ENCODE measurements at places on chromosomes 3 and 15.

DNA sequence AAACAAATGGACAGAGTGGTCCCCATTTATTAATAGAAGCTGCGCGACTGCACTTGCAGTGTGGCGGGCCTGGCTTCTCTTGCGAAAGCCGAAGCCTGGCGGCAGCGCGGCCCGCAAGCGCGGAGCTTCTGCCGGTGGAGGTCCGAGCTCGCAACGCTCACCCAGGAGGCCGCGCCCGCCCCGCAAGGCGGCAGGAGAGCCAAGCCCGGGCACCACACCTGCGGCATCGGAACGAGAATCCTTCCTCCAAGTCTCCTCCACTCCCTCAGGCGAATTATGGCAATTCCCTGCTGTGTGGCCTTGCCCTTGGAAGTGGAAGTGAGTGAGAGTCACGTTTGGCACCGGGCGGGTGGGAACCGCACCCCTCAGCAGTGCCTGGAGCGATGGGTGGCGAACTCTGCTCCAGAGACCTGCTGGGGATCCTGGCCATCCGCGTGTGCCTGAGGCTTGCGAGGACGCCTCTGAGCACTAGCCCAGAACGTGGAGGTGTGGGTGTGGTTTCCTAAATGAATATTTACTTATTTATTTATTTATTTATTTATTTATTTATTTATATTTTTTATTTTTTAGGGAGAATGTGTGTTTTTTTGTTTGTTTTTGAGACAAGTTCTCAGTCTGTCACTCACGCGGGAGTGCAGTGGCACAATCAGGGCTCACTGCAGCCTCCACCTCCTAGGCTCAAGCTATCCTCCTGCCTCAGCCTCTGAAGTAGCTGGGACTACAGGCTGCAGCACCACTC lies 133.7 kb upstream of the UBE2E1 start:
- peak; percentile 65 for DNase-seq

GRCh38 chr15:92833106-92833433 lies 67.1 kb upstream of the CHD2 start:
- DNase-seq = no peak

- no peak for DNase-seq
Measured at GRCh38 chr3:158863247-158863646, 61.4 kb downstream of the MFSD1 start.

DNA sequence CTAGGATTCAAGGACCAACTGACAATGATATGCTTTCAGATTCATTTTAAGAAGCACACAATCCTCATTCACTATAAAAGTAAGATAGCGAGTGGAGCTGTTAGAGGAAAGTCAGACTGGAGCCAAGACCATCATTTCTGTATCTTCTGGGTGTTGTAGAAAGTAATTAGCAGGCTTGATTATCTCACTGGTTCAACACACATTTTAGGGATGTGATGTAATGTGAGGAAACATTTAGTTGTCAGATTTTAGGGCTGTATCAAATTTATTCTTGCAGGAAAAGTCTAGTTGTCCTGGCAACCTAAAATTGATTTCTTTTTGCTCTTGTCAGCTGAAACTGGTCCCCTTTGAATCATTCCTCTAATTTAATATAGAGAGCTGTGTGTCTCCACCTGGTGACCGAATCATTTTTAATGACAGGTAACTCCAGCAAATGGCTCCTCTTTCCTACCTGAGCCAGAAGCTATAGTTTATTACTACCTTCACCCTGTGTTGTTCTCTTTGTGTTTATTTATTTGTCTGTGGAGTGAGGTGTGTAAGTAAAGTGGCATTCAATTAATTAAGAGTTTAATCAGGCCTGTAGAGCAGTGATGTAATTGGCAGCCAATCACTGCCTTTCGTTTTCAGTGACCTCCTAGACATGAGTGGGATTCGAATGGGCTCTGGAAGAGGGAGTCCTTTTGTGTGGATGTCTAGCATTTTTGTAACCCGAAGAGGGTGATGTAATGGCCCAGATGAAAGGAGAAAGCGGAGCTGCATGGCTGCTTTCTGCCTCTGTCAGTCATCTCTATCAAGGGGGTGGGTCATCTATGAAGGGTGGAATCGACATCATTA lies 125.8 kb downstream of the LPP start:
- DNase-seq = no peak

GRCh38 chr15:90539789-90540188 lies 10.1 kb downstream of the CRTC3 start:
- no peak for DNase-seq

GRCh38 chr3:10017636-10018292 lies 8.5 kb upstream of the FANCD2 start:
- DNase-seq = no peak

- DNase-seq = no peak
Measured at GRCh38 chr3:152772674-152773225, 62.2 kb upstream of the P2RY1 start.

DNA sequence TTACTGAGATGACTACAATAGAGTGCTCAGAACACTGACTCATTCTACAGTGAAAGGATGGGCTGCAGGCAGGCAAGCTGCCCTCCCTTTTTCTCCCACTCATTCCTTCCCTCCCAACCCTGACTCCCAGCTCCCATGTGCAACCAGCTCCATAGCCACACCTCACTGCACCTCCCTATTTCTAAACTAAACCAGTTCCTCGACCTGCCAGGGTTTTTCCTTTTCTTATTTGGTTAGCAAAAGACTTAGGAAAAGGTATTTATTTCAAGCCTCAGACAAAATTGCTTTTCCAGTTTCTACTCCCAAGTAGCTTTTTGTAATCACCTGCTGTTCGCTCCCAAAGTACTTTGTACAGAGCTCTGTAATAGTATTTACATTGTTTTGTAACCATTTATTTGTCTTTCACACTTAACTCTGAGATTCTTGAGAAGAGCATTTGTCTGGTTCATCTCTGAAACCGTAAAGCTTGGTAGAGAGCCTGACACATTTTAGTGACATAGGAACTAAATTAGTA lies 2.2 kb downstream of the AADAC start:
- DNase-seq = peak; percentile 31

DNA sequence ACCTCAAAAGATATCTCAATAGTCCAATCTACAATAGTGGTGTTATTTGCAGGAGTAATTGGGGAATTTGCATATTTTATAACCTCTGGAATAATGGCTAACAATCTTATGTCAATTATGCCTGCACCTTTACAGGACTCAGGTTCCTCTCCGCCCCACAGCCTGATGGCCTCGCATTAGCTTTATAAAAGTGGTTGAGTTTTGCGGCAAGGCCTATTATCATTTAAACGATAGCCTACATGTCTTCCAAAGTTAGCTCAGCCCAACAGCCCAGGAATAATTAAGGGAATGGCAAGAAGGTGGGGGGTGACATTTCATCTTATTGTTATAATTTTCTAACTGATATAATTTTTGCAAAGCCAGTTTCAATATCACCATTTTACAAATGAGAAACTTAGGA lies 97.3 kb downstream of the RTP4 start:
- DNase-seq = peak; percentile 35

- DNase-seq = no peak
Measured at GRCh38 chr15:27514526-27514925, 543.5 kb downstream of the GABRG3 start.

GRCh38 chr3:161694682-161695564 lies 198.3 kb downstream of the OTOL1 start:
- DNase-seq = no peak

DNA sequence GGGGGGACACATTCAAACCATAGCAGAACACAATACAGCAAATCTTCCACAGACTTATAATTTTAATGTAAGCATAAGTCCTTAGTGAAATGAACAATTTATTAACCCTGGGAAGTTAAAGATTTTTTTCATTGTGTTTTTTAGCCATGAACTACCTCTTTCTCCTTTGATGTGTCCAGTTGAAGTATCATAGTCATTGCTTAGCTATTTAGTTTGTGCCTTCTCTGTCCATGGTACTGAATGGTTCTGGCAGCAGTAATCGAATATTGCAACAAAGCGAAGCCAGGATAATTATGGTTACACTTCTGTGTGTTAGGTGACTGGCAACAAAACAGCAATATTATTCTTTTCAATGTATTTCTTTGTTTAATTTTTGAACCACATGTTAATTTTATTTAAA lies 403.0 kb upstream of the ONECUT1 start:
- no peak for DNase-seq

- DNase-seq = peak; percentile 20
Measured at GRCh38 chr15:70406617-70407335, 309.1 kb upstream of the TLE3 start.

DNA sequence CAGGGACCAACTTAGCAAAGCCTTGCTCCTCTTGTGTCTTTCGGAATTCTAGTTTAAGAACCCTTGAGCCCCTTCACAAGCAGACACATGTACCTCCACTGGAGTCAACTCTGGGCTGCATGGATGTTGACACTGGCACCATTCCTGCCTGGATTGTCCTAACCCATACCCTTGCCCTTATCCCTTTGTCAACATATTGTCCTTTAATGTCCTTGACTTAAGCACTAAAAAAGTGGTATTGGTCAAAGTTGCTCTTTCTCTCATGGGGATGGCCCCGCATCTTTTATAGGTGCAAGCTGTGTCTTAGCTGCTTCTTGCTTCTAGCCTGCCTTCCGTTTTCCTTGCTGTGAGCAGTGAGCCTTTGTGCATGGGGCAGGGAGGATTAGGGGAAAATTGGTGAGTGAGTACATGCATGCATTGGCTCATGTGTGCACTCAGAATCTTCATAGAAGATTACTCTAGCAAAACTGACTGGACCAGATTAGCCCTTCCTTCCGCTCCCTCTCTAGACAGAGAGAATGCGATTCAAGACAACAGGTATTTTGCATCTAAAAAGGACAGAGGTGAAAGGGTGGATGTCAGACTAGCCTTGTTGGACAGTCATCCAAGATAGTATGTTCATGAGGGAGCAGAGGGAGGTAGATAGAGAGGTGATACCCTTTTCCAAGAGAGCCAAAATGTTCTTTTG lies 42.4 kb downstream of the TGFBR2 start:
- DNase-seq = no peak

- DNase-seq = no peak
Measured at GRCh38 chr3:22399566-22399965, 648.6 kb upstream of the ZNF385D start.

DNA sequence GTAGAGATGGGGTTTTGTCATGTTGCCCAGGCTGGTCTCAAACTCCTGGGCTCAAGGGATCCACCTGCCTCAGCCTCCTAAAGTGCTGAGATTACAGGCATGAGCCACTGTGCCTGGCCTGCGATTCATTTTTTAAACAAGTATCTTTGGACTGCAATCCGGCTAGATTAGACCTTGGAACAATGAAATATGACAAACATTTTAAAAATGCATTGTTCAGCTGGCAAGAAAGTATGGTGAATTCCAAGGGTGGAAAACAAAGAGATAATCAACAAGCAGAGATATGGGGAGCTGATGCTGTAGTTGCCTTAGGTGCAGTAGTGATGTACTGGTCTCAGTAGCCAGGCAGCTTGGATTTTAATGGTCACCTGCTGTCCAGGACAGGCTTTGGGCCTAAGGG lies 95.8 kb upstream of the GOLGA8J start:
- no peak for DNase-seq

- DNase-seq = no peak
Measured at GRCh38 chr3:195876297-195877064, 31.9 kb downstream of the TNK2 start.

GRCh38 chr15:66429117-66429516 lies 42.4 kb downstream of the MAP2K1 start:
- no peak for DNase-seq

- no peak for DNase-seq
Measured at GRCh38 chr3:50441424-50442217, 61.8 kb downstream of the CACNA2D2 start.

GRCh38 chr3:111591555-111591954 lies 3.6 kb downstream of the ZBED2 start:
- DNase-seq = no peak

DNA sequence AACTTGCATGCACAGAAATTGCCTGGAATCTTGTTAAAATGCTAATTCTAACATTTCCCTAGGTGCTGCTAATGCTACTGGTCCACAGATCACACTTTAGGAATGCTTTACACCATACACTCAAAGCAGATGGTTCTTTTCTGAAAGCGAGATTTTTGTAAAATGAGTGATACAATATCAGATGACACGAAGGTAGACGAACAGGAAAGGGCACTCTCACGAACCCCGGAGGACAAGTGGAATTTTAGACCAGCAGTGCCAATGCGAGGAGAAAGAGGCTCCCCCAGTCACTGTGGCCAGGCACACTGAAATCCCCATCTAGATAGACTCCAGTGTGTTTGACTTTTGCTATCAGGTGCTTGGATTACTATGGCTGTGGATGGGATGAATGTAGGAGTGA lies 21.0 kb downstream of the FAIM start:
- DNase-seq = no peak

DNA sequence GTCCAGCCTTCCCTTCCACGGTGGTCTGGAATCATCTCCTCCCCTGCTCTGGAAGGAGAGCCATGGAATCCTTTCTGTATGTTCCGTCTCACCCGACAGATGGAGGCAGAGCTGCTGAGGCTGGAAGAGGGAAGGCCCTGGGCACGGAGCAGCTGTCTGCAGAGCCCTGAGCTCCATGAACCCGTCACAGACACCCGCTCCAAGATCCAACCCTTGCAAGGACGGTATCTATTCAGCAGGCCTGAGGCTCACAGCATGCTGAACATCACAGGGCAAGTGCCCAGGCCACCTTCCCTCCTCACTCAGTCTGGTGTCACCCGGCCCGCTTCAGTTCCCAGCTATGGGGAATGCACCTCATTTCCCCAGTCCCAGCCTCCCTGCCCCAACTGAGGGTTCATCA lies 103.9 kb downstream of the LRIG1 start:
- DNase-seq = no peak

- no peak for DNase-seq
Measured at GRCh38 chr15:92625251-92625980, 30.2 kb downstream of the FAM174B start.

- DNase-seq = peak; percentile 20
Measured at GRCh38 chr15:40739854-40740253, 15.2 kb downstream of the RMDN3 start.

DNA sequence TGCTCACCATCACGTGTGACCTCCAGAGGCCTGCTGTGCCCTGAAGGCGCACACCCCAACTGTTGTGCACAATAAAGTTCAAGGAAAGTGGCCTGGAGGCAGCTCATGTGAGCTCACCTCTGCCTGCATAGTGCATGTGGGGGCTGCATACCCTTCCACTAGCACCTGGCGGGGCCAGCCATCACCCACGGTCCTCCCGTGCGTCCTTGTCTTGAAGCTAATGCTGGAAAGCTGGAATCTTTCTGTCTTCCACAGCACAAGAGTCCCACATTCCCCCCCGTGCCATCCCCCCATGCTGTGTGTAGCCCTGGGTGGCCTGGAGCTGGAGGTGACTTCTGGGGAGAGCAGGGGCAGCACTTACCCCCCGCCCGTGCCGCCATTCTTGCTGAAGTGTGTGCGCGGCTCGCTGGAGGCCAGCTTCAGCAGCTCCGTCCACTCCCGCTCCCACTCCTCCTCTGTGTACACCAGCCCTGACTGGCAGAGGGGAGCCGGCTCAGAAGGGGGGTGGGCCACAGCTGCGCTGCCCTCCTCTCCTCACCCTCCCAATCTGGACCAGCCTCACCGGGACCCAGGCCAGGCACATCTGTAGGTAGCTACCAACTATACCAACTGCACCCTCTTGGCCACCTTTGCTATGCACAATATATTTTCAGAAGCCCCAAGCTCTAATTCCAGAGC lies 199.5 kb downstream of the KLF13 start:
- DNase-seq = no peak

Measured in ELF-1 (cell line).